Left renal cortex interstitium (tissue), 4 donors: ENCODE measurements at places on chromosomes 6 and 20. TPM values are rescaled to one million over a fixed set of nuclear protein-coding genes. Genes with fewer than 3 reads are reported as not detected.

Gene CDC5L
- 41.1 TPM for polyA plus RNA-seq

Gene SIRPD
- polyA plus RNA-seq, result not detected

Gene ERGIC3
- polyA plus RNA-seq, result 360 TPM

Gene BTN1A1
- 0.22 TPM for polyA plus RNA-seq

Gene GMNN
- 56.5 TPM for polyA plus RNA-seq
